SJSA1 (cell line): ENCODE measurements at places on chromosomes 16 and 17. TPM values are rescaled to one million over a fixed set of nuclear protein-coding genes. Genes with fewer than 3 reads are reported as not detected.

Gene DCUN1D3
- total RNA-seq, result 14.0 and 17.7 TPM in 2 replicates

Gene QPRT
- 0.13 and 1.9 TPM in 2 replicates for total RNA-seq

Gene KRTAP4-3
- total RNA-seq, result not detected in 2 replicates

Gene CCL8
- not detected in 2 replicates for total RNA-seq

GRCh38 chr16:75309899-75310430 lies 58.5 kb upstream of the BCAR1 start:
- no peak for DNase-seq

DNA sequence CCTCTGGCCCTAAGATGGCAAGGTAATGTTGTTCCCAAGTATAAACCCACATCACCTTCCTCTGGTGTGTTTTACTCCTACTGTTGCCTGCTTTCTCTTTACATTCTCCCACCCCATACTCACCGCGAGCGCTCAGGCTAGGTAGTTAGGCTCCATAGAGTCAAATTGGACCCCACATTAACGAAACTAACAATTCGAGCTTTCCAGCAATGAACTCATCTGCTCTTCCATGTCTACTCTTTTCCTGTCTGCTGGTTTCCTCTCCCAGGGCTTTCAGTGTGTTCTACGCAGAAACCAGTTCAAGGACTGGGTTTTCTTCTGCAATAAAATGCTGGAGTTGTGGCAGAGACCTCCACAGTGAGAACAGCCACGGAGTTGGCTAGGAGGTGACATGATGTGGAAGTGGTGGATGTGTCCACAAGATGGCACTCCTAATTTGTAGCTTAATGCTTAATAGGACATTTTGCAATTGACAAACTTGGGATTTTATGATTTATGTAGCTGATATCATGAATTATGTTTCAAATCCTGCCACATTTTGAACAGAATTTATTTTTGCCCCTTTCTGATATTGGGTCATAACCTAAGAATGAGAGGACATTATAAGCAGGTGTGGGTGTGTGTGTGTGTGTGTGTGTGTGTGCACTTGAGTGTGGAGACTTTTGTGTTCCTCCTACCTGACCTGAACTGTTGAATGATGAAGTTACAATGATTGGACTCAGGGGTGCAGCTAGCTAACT lies 2.2 kb upstream of the UQCRC2 start:
- DNase-seq, result no peak

- DNase-seq, result no peak
These were observed 24.8 kb upstream of the ENGASE start for GRCh38 chr17:79049821-79050220.

DNA sequence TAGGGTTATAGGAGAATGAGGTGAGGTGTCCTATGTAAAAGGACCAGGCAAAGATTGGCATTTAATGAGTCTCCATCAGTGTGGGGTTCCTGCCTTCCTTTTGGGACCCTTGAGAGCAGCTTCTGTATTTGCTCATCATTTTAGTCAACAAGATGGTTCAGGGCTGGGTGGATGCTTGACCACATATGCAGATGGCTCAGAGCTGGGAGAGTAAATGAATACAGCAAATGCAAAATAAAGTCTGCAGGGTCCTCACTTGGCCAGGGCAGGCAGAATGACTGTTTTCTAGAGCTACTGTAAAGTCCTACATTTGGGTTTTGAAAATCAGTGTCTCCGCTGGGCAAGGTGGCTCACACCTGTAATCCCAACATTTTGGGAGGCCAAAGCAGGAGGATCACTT lies 57.2 kb upstream of the ETV4 start:
- no peak for DNase-seq

- no peak for DNase-seq
These were observed 113.9 kb downstream of the AMFR start for GRCh38 chr16:56311208-56312027.

DNA sequence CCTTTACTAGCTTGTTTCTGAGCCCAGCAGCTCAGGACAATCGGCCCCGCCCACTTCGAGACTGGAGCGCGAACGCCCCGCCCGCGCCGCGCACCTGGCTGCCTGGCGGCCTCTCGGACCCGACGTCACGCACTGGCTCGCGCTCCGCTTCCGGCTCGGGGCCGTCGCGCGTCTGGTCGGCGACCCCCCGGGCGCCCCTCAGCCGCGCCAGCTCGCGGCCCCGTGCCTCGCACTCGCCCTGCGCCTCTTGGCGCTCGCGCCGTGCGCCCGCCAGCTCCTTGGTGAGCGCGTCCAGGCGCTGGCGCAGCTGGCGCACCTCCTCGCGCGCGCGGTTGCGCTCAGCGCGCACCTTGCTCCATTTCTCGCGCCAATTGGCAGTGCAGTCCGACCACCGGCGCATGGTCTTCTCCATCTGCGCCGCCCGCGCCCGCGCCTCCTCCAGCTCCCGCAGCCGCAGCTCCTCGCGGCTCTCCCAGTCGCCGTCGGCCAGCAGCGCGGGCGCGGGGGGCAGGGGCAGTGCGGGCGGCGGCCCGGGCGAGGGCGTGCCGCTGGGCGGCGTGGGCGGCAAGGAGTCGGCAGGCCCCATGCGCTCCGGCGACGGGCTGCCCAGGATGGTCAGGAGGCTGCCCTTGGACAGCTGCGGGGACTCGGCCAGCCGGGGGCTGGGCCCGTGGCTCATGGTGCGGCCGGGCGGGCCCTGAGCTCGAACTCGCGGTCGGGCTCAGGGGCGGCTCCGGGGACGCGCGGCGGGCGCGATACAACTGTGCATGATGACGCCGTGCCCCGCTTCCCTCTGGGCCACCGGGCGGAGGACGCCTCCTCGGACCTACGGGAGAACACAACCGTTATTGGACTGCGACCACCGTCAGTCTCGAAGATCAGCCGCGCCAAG lies 7.6 kb downstream of the CCDC102A start:
- DNase-seq, result no peak
